ENCODE measurements at places on chromosomes 12 and 14.

DNA sequence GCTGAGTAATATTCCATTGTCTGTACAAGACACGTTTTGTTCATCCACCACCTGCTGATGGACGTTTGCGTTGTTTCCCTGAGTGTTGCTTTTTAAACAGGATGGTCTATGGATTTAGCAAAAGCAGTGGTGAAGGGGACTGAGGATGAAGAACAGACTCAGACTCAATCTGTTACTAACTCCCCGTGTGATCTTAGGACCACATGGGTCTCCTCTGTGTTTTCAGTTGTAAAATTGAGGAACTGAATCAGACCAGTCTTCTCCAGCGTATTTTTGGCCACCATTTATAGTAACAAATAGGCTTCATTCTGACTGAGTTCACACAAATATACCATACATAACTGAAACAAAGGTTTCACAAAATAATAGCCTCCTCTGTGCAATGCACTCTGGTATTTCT, 85.6 kb downstream of the FOXN3 start:
- DNase-seq = no peak

- peak; percentile 70 for DNase-seq
Measured at GRCh38 chr14:104048758-104049507, 36.6 kb upstream of the ASPG start.

- peak; percentile 58 for DNase-seq
Measured at GRCh38 chr12:80353254-80353653, 90.8 kb upstream of the PTPRQ start.

- DNase-seq = no peak
Measured at GRCh38 chr14:68282479-68283377, 463.1 kb downstream of the RAD51B start.
